ENCODE measurements at places on chromosomes 13 and 19.

- DNase-seq, result peak; percentile 19
These were observed 26.2 kb downstream of the CELF5 start for GRCh38 chr19:3250675-3251074.

- no peak for DNase-seq
These were observed 6.7 kb downstream of the POLR2E start for GRCh38 chr19:1088416-1089010.

GRCh38 chr13:26225896-26226617 is 3.9 kb upstream of the RNF6 start:
- no peak for DNase-seq

DNA sequence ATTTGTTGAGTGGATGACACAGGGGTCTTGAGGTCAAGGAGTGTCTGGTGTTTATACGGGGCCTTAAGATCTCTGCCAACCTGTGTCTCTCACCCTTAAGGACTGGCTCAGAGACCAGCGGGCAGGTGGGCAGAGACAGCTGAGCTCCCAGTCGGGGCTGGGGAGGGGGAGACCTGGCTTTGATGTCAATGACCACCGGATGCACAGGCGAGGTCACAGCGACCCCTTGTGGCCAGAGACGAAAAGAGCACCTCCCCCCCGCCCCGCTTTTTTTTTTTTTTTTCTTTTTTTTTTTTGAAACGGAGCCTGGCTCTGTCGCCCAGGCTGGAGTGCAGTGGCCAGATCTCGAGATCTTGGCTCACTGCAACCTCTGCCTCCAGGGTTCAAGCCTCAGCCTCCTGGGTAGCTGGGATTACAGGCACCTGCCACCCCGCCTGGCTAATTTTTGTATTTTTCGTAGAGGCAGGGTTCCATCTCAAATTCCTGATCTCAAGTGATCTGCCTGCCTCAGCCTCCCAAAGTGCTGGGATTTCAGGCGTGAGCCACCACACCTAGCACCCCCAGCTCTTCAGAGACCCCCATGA is 12.1 kb upstream of the KLK14 start:
- peak; percentile 7 for DNase-seq

GRCh38 chr13:26813321-26813979 is 52.9 kb upstream of the GPR12 start:
- DNase-seq, result no peak

GRCh38 chr13:27638521-27638920 is 16.8 kb downstream of the POLR1D start:
- no peak for DNase-seq

Data from CD8-positive, alpha-beta memory T cell (primary cell).